Stimulated activated CD4-positive, alpha-beta T cell treated with anti-CD3 and anti-CD28 coated beads, Interleukin-2, amount 100 ng/mL, for 24 hours (primary cell): ENCODE measurements at places on chromosomes 3 and 15.

- no peak for DNase-seq
These were observed 268.0 kb upstream of the ARRDC4 start for GRCh38 chr15:97692301-97693015.

DNA sequence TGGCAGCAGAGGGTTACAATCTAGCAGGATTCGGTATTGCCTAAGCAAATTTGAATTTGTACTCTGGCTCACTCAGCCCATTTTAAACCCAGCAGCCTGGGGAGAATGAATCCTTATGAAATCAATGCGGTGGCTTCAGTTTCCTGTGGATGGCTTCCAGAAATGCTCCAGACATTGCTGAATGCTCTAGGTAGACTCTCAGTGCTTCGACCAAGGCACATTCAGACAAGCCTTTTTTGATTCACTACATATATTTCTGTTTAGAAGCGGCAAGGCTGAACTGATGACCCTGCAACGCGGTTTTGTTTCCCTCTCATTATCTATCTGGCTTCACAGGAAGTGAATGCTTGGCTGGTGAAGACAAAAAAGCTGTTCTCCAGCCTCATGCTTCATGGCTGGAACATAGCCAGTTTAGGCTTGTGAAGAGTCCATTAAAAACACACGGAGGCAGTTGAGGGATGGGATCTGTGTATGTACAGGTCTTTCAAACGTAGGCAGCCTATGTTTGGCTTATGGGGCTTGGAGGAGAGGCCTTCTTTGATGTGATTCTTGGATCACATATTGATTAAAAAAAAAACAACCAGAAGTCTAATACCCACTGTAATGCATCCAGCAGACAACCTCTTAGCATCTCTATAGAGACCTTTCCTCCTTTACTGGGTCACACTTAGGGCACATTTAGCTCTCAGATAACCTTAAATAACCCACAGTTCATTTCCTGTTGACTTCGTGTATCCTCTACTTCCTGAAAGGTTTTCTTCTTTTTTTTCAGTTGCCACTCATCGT, 400.2 kb upstream of the TBL1XR1 start:
- no peak for DNase-seq

DNA sequence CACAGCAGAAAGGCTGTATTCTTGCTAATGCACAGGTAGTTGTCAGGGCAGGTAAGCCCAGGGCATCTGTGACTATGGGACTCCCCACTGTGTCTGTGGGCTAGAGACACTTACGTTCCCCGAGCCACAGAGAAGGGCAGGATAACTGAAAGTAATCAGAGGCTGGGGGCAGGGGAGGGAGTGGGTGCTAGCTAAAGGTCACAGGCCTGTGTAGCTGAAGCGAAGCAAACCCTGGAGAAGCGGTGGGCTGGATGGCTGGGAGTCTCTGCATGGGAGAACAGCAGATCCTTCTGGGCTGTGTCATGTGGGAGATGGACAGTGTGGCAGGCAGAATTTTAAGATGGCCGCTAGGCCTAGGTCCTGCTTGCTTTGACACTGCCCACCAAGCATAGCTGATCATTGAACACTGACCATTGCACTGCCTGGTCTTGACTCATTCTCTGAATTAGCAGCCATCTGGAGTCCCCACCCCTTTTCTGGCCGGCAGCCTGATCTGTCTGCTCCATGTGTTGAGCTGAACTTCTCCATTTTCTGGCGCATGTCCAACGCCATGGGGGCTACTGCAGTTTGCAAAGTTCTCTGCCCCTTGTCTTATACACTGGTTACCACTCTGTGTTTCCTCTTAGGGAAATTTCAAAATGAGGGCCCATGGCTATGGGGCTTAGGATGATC, 110.0 kb downstream of the DGKG start:
- no peak for DNase-seq

DNA sequence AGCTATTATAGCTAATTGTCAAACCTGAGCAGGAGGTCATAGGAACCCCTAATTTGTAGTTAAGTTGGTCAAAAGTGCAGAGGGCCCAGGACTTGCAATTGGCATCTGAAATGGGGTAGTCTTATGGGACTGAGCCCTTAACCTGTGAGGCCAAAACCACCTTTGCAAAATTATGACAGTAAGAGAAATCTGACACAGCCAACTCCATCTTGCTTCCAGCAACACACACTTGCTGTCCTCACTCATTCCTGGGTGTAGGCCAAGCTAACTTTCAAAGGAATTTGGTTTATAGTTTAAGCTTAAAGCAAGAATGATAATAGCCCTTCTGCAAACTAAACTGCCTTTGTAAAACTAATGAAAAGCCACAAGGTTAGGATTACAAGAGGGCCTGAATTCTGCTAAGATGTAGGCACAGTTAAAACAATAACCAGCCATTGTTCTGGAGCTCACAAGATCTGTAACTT, 57.6 kb upstream of the FRMD4B start:
- no peak for DNase-seq

DNA sequence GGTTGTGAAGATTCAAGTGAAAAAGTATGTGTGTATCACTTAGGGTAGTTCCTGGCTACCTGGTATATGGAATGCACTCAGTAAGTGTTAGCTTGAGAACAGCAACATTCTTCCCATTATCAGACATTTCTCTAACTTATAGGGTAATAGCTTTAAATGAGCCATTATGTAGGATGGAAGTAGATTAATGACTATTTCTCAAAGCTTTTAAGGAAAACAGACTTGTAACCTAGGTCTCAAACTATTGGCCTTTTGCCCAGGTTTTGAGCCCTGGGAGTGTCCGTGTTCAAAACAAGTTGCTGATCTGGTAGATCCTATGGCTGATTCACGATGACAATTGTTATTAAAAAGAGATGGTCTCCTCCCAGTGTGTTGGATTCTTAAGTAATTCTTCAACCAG, 129.1 kb upstream of the UMPS start:
- DNase-seq, result no peak

DNA sequence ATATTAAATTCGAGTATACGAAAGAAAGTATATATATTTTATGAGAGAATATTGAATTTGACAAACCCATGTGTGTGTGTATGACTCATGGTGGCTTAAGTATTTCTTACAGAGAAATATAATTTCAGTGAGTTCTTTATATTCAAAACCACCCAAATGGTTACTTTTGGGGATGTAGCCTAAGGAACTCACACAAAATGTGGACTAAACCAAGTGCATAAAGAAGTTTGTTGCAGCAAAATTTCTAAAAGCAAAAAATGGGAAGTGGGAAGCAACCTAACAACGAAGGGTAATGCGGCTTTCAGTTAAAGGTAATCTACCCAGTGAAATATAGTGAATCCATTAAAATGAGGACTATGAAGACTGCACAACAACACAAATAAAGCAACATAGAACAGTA, 277.1 kb downstream of the EDEM1 start:
- DNase-seq, result no peak

DNA sequence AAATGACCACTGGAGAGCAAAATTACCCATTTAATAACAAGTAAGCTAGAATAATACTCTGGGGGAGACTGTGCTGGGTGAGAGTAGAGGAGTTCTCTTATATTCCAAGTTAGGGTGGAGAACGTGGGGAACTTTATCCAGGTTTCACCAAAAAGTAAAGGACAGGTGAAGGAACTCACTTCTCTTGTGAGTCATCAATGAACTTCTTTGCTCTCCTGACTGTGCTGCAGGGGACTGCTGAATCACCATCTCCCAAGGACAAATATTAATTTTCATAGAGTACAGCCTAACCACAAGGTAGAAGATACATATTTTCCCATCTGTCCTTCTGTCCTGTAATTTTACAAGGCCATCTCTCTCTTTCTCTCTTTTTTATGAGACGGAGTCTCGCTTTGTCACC, 8.3 kb upstream of the PDCD6IP start:
- no peak for DNase-seq

GRCh38 chr3:32285891-32286290, 47.4 kb downstream of the CMTM8 start:
- no peak for DNase-seq

DNA sequence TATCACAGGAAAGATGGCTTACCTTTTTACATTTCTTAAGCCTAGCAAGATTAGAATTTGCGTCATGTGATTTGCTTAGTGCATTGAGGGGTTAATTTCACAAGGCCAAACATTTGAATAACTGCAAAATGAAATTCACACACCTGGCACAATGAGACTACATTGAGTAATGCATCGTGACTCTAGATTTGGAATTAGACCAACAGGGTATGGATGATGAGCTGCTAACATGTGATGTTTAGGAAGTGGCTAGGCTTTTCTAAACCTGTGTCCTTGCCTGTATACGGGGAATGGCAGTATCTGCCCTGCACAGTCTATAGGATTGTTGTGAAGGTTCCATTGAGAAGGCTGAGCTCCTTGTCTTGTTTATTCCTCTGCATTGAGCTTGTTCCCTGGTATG, 160.1 kb downstream of the MFSD1 start:
- DNase-seq, result no peak

DNA sequence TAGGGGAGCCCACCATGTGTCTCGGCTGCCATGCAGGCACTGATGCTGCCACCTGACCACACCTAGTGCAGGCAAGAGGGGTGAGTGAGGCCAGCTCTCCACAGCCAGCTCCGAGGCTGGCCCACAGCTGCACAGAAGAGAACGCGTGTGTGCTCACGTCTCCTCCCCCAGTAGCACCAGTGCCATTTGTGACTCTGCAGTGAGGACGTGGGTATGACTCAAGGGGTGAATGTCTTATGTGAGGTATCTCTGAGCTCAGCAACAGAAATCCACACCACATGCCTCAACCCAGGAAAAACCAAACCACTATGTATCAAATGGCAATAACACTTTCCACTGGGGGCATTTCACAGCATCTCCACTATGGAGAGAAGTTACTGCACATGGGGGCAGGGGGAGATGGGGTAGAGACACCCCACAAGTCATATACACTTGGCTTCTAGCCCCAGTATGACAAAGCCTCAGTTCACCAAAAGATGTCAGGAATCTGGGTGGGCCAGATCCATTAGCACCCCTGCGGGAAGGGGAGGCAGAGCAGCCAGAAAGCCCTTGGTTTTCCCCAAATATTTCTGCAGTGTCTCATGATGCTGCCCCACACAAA, 87.6 kb downstream of the LRIG1 start:
- no peak for DNase-seq

- no peak for DNase-seq
These were observed 10.8 kb upstream of the CA12 start for GRCh38 chr15:63392361-63393009.

DNA sequence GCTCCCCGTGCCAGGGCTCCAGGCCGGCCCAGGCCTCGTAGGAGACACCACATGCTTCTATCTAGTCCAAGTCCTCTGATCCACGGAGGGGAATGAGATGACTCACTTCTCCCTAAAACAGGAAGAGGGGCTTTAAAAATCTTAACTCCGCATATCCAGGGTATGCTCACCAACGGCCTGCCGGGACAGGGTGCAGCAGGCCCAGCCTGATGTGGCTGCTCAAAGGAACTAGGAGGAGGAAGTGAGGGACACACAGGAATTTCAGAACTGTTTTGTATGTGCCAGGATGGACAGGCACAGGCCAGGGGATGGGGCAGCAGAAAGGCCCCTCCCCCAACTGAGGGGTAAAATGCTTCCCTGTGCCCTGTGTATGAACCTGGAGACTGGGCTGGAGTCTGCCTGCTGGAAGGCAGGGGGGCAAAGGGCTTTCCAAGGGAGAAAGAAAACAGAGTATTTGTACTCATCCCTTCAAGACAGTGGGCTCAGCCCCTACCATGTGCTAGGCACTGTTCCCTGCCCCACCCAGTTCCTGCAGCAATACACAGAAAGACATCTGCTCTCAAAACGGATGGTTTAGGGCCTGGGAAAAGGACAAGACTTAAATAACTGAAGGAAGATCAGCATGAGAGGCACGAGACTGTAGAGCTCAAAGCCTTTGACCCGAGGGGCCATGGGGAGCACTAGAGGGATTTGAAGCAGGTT, 22.1 kb downstream of the CHDH start:
- no peak for DNase-seq

GRCh38 chr3:160196511-160197104, 28.6 kb upstream of the C3orf80 start:
- no peak for DNase-seq

DNA sequence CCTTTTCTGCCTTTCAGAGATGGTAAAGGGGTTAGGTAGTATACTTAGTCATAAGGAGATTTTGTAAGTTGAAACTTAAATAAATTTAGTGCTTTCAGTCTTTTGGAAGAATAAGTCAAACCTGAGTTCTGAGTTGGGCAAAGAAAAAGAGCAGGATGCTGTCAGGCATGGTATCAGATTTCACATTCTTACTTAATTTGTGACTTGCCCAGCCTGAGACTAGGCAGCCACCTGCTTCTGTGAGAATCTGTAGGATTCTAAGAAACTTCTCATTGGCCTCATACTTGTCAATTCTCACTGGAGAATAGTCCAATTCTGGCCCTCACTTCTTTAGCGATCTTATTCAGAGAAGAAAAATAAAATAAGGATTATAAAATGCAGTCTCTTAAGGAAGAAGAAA, 577.5 kb downstream of the DIPK2A start:
- DNase-seq, result no peak

DNA sequence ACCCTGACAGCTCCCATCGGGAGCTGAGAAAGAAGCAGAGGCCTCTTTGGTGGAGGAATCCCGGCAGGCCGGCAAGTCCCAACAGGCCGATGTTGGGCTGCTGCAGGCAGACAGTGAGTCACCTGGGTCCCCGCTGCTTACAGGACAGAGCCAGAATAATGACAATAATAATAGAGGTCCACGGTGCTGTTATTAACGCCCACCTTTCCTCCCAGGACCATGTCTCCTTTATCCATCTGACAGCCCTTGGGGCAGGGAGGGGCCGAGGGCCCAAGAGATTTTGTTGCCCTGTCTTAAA, 29.3 kb upstream of the MAGEF1 start:
- no peak for DNase-seq

- DNase-seq, result no peak
These were observed 28.8 kb downstream of the CDIN1 start for GRCh38 chr15:36608180-36608579.

DNA sequence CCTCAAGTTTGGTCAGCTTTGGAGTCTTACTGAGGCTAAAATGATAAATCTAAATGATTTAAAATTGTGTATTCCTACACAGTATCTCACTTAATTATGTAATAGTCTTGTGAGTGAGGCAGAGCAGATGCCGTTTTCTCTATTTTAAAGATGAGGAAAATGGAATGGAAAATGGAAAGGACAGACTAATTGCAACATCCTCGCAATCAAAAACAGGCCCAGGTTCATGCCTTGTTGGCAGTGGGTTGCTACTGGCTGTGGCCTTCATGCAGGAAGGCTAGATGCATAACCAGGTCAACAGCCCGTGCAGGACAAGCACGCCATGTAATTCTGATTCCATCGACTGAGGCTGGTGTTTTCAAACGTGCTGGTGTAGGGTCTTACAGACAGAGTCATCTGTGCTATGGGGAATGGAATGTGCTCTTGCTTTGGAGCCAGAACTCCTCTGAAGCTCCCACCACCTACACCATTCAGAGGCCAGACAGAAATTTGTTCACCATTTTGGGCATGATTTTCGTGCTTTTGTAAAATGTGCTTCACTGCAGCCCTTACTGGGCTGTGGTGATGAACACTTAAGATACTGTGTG, 37.9 kb downstream of the MLH1 start:
- DNase-seq, result no peak

- DNase-seq, result no peak
These were observed 50.8 kb upstream of the CRTC3 start for GRCh38 chr15:90478846-90479481.
